ENCODE measurements at places on chromosomes 6 and 20. TPM values are rescaled to one million over a fixed set of nuclear protein-coding genes. Genes with fewer than 3 reads are reported as not detected.

The APOM gene
- 0.69 TPM for total RNA-seq

The GJA1 gene
- 218 TPM for total RNA-seq

The GFRA4 gene
- not detected for total RNA-seq

The LPA gene
- total RNA-seq: 7.6 TPM

The DUSP15 gene
- total RNA-seq: 12.5 TPM

The WFDC5 gene
- total RNA-seq: not detected

The CCN5 gene
- total RNA-seq: not detected

The ADTRP gene
- 0.69 TPM for total RNA-seq

The GGTLC1 gene
- not detected for total RNA-seq

The NRM gene
- total RNA-seq: 2.1 TPM

The DDX43 gene
- 0.46 TPM for total RNA-seq

The OVOL2 gene
- total RNA-seq: not detected

The NOX3 gene
- not detected for total RNA-seq

The RING1 gene
- 24.2 TPM for total RNA-seq

The KHDRBS2 gene
- 33.7 TPM for total RNA-seq

The MCHR2 gene
- total RNA-seq: 1.6 TPM

The SLC17A1 gene
- total RNA-seq: not detected

The AKIRIN2 gene
- total RNA-seq: 51.0 TPM

The RWDD2A gene
- 10.8 TPM for total RNA-seq

Measured in diencephalon (tissue), 1 donor.